ENCODE measurements at places on chromosomes 6 and 20.

- DNase-seq, result no peak
Observed at GRCh38 chr6:40397287-40398033, 189.7 kb downstream of the LRFN2 start.

GRCh38 chr6:30955367-30956042, 14.7 kb downstream of the MUCL3 start:
- DNase-seq, result peak; percentile 67

DNA sequence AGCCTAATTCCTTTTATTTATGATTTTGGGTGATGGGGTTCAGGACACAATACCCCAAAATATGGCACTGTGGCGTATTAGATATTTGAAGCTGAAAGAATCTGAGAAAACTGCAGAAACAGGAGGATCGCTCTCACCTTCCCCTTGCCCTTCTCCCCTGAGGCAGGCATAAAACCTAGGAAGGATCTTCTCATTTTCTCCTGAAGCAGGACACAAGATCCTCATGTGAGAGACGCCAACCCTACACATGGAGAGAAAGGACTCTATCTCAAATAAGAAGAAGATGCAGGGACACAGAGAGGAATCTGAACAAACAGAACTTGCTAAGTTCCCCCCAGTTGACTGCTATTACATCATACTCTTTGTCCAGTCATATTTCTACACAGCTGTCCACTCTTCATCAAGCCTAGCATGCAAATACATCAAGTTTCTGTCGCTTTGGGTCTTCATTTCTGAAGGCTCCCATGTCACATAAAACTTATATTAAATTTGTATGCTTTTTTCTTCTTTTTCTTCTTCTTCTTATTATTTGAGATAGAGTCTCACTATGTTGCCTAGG, 109.0 kb downstream of the DTNBP1 start:
- DNase-seq, result no peak

- DNase-seq, result no peak
Observed at GRCh38 chr6:66277400-66277799, 570.4 kb upstream of the EYS start.

GRCh38 chr6:85756982-85757381, 114.3 kb upstream of the SYNCRIP start:
- no peak for DNase-seq

DNA sequence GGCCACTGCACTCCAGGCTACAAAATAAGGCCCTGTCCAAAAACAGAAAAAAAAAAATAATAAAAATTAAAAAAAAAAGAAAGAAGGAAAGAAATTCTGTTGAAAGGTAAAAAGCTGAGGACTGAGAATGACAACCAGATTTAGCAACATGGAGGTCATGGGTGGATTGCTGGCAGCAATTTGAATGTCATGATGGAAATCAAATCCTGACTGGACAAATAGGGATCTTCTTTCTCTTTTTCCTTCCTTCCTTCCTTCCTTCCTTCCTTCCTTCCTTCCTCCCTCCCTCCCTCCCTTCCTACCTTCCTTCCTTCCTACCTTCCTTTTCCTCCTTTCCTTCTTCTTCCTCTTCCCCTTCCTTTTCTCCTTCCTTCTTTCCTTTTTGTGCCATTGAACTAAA, 553.3 kb upstream of the FLRT3 start:
- no peak for DNase-seq

GRCh38 chr6:147204843-147205311, 660 bp downstream of the STXBP5 start:
- DNase-seq, result no peak

DNA sequence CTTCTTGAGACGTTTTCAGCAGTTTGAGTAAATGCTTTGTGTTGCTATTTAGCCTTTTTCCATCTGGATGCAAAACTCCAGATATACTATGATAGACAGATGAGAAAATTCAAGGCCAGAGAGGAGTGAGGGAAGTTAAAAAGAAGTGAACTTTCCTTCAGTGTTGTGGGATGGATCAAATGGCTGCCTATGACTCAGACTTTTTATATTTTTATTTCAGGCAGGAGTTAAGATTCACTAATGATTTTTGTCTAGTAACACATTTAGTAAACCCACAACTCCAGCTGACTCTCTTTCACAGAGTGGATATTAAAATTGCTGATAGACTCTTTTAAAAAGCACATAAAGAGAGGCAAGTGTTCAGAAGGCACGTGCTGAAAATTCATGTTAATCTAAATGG, 23.2 kb upstream of the PTCHD4 start:
- no peak for DNase-seq

- DNase-seq, result no peak
Observed at GRCh38 chr20:47753576-47754387, 31.5 kb downstream of the SULF2 start.

GRCh38 chr6:120354452-120355098, 979.7 kb downstream of the TBC1D32 start:
- no peak for DNase-seq

GRCh38 chr6:167697316-167697715, 129.4 kb upstream of the AFDN start:
- no peak for DNase-seq

DNA sequence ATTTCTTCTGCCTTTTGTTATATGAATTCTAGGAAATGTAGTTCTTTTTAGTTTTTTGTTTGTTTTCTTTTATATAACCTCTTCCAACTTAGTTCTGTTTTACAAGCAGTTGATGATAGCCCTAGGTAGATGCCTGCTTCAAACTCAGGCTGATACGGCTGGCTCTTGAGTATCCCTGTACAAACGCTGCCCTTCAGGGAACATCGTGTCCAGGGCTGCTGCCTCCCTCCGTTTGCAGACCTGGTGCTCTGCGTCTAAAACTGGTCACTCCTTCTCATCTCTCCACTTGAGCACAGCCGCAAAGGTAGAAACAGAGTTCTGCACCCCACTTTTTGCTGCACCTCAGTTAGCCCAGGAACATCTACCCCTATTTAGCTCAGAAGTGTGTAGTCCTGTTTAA, 310.1 kb downstream of the PRL start:
- no peak for DNase-seq
